Hematopoietic multipotent progenitor cell treated with erythropoietin and hydrocortisone succinate and interleukin-3 and kit ligand, for 6 days (in vitro differentiated cells): ENCODE measurements at places on chromosomes 12 and 14.

GRCh38 chr14:77955816-77956484, 156.0 kb downstream of the ADCK1 start:
- no peak for DNase-seq

- no peak for DNase-seq
These were observed 387.5 kb downstream of the BCAT1 start for GRCh38 chr12:24561411-24561871.

- DNase-seq, result peak; percentile 93
These were observed 12.2 kb upstream of the SPTB start for GRCh38 chr14:64891839-64892375.

GRCh38 chr14:100692859-100693558, 33.7 kb upstream of the DLK1 start:
- DNase-seq, result no peak

GRCh38 chr14:27688841-27689444, 1077.6 kb upstream of the FOXG1 start:
- no peak for DNase-seq

GRCh38 chr14:88706425-88706824, 86.3 kb downstream of the EML5 start:
- no peak for DNase-seq

DNA sequence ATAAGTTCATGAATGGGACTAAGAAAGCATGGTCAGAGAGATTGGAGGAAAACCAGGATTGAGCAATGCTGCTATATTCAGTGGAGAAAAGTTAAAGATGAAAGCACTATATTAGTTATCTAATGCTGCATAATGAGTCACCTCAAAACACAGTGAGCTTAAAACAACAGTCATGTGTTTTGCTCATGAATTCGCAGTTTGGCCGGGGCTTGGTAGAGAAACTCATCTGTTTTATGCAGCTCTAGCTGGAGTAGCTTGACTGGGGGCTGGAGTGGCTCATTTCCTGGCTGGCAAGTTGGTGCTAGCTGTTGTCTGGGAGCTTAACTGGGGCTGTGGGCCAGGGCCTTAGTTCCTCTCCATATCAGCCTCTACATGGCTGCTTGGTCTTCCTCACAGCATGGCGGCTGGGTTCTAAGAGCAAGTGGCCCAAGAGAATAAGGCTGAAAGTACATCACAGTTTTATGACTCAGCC, 90.1 kb downstream of the ADCK1 start:
- DNase-seq, result no peak

- no peak for DNase-seq
These were observed 16.7 kb downstream of the HOMEZ start for GRCh38 chr14:23269193-23269592.

DNA sequence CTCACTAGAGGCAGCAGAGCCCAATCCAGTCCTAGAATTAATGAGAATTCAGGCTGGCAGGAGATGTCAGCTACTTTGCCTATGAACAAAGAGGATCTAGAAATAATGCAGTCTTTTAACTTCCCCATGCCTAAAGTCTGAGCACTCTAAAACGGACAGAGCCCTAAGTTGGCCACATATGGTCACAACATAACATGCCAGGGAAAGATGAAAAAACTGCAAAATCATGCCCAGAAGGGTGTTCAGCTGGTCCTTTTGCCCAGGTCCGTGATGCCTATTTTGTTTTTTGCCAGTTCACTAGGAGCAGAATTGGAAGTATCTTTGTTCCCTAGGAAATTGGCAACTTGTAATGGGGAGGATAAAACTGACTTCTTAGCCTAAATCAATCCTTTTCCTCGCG, 20.3 kb upstream of the LMNTD1 start:
- DNase-seq, result no peak

DNA sequence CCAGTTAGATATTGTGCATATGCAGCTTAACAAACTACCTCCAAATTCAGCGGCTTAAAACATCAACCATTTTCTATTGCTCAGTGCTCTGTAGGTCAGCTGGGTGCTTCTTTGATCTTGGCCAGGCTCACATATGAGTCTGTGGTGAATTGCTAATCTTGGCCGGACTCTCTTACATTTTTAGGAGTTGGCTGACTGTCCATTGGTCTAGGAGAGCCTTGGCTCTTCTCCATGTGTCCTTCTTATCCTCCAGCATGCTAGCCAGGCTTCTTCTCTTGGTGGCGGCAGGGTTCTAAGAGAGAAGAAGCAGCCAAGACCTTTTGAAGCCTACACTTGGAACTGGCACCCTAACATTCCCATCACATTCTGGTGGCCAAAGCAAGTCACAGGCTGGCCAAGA, 174.3 kb upstream of the PWP1 start:
- DNase-seq, result no peak

DNA sequence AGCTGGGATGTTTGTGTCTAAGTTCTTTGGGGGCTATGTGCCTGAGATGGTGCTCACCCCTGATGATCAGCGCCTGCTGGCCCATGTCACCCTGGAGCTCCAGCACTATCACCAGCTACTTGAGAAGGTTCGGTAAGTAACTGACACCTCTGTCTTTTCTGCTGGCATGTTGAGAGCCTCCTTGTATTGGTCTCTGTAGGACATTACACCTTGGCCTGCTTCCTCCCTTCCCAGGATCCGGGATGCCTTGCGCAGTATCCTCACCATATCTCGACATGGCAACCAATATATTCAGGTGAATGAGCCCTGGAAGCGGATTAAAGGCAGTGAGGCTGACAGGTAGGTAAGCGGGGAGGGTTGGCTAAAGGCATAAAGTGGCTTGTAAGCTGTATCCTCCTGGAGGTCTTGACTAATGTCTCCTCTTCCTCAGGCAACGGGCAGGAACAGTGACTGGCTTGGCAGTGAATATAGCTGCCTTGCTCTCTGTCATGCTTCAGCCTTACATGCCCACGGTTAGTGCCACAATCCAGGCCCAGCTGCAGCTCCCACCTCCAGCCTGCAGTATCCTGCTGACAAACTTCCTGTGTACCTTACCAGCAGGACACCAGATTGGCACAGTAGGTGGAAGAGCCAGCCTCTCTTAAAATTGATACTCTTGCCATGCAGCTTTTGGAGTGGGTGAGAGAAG, 5.5 kb downstream of the DDIT3 start:
- no peak for DNase-seq

GRCh38 chr14:103517721-103518421, 4.8 kb downstream of the CKB start:
- no peak for DNase-seq

DNA sequence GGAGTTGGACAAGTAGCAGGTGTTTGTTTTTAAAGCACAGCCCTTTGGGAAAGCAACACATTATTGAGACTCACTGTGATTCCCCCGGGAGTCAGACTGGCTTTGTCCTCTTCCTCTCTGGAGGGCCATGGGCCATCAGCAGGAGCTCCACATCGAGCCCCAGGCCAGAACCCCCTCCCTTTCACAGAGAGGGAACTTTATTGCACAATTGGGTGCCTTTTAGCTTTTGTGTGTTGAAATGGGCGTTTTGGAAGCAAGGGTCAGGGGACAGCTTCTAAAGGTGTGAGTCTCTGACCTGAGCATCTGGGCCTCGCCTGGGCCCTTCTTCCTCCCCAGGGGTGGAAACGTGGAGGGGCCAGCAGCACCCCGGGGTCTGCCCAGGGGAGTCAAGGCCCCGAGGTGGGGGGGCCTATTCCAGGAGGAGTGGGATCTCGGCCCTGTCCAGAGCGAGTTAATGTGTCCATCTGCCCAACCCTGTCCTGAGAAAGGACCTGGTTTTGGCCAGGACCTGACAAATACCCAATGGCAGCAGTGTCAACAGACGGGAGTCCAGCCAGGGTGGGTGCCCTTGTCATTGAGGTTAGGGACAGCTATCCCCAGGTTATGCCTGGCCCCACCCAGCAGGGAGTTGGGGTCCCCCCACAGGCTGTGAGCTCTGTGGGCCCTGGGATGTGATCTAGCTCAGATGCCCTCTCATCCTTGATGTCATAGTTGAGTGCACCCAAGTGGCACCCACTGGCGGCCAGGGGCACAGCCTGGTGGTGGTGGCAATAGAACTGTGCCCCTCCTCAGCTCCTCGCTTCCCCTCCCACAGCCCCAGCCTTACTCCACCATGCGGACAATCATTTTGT, 37.1 kb downstream of the SLC8B1 start:
- no peak for DNase-seq

DNA sequence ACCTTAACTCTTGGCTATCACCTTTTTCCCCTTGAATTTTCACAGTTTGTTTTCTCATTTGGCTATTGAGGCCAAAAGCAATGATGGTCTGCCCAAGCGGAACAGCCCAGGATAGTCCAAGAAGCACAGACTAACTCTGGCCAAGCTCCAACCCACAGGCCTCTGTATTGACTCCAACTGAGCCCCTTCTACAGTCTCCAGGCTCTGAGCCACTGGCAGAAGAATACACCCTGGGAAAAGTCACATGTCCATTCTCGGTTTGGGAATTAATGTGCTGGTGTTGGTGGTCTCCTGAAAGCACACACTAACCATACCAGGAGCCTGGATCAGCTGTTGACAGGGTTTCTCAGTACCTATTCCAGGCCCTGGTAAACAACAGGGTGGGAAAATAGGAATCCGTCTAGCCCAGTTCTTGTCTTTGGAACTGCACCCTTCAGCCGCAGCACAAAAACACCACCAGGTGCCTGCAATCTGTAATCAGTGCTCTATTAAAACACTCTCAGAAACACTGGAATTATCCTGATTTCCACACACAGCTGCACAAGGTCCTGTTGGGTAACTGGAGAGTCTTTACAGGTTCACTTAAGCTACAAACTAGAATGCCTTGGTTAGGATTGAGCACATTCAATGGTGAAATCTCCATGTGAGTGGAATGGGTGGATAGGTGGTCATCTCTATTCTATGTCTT, 63.6 kb downstream of the STXBP6 start:
- no peak for DNase-seq

DNA sequence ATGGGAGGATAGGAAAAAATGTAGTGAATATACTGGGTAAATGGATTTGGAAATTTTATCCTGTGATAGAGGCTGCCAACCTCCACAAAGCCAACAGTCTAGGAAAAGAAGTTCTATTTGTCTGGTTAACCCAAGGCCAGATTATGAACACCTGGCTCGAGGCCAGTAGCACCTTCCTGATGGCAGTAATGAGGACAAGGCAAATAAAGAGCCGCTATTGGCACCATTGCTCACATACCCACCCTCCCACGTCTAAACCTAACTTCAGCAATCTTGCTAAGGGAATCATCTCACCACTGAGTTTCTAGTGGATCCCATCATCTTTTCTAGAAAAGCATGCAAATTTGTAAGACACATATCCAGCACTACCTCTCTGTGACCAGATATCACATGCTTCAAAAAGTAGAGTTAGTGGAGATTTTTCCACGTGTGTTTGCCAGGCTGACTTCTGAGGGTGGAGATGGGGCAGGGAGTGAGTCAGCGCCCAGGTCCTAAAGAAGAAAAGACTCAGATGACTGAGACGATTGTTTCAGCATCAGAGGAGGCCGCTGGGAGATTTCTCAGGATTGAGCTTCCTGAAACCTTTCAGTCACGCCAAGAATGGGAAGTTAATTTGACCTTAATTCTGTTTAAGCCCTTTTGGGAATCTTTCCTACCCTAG, 362.9 kb downstream of the EMP1 start:
- DNase-seq, result no peak

DNA sequence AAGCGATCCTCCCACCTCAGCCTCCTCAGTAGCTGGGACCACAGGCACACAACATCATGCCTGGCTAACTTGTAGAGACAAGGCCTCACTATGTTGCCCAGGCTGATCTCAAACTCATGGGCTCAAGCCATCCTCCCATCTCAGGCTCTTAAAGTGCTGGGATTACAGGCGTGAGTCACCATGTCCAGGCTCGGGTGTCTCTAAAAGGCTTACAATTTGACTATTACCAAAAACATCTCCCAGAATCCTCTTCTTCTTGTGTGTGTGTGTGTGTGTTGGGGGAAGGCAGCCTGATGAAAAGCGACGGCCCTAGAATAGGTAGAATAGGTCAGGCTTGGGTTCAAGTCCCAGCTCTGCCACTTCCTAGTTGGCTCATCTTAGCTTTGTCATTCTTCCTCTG, 16.8 kb downstream of the MSI1 start:
- DNase-seq, result no peak

DNA sequence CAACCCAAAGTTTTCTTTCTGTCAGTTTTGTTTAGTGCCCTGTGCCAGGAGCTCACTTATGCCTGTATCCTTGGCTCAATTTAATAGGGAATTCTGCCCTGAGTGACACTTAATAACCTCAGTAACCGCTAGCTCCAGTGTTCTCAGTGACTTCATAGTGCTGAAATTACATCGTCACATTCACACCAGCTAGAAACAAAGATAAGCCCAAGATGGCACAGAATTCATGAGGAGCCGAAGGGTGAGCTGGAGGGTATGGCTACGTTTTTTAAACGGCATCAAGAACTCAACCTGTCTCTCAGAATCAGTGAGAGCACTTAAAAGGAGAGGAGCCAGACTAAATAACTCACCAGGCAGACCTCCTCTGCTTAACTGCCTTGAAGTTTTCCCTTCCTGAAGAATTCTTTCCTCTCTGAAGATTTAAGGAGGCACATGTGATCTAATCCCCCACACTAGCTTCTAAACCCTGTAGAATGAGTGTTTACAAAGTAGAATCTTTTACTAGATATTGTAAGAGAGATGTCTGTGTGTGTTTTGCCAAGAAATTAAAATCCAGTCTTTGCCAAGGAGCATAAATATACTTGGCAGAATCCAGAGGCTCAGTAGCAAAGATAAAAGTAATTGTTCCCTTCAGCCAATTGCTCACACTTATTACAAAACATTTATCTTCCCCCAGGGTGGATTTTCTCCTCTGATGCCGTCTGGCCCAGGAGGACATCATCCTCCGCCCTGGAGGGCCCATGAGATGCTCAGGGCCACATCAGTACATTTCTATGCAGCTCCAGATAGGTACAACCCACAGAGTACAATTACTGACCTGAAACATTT, 37.3 kb downstream of the PTGER2 start:
- DNase-seq, result no peak

DNA sequence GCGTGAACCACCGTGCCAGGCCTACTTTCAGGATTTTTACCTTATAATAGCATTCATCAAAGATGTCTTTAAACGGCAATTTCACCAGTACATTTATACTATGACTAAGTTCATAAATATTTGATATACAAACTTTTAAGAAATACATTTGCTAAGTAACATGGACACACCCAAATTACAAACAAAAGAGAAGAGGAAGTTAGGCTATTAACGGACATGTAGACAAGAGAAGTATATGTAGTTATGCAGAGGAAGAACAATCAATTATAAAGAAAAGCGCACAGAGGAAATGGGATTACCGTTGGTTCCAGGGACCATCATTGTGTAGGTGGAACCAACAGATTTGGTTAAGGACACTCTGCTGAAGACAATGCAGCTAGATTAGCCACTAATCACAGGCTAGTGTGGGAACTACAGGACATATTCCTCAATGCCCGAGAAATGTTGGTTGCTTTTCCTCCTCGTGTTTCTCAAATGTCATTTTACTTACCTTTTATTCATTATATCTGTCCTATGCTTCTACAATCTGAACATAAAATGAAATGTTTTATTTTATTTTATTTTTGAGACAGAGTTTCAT, 24.0 kb upstream of the PKP2 start:
- no peak for DNase-seq
